ENCODE measurements at places on chromosomes 5 and 9.

GRCh38 chr9:18060269-18060934 is 413.6 kb upstream of the ADAMTSL1 start:
- DNase-seq, result no peak

GRCh38 chr5:14369780-14370179 is 211.8 kb upstream of the OTULINL start:
- DNase-seq, result no peak

- no peak for DNase-seq
Measured at GRCh38 chr9:31445357-31445756, 939.1 kb upstream of the ACO1 start.

DNA sequence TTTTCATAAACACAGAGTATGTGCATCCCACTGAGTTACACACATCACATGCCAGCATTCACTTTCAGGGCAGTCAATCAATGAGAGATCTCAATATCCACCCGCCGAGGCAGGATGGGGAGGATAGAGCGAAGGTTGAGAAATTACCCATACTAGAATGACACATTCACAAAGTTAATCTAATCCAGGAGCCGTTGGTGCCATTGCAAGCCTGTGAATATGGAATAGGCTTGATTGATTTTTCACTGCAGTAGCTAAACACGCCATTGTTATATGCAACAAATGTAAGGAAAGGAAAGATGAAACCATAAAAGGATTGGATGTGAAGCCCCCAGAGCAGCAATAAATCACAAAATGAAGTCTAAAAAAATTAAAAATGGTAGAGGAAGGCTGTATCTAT is 167.9 kb upstream of the GPR151 start:
- no peak for DNase-seq

- DNase-seq, result no peak
Measured at GRCh38 chr5:135322271-135322670, 76.8 kb downstream of the MACROH2A1 start.

- DNase-seq, result no peak
Measured at GRCh38 chr5:1115123-1115815, 3.4 kb upstream of the SLC12A7 start.

- no peak for DNase-seq
Measured at GRCh38 chr9:79308012-79308411, 263.8 kb upstream of the TLE4 start.

- peak; percentile 69 for DNase-seq
Measured at GRCh38 chr5:154850255-154851062, at the start of gene FAXDC2. Gene FAXDC2, minus strand, starts transcription at chr5:154850603. Its CDS starts 12,425 bp downstream, at chr5:154838178.

GRCh38 chr5:38871790-38872551 is 26.2 kb downstream of the OSMR start:
- peak; percentile 97 for DNase-seq

DNA sequence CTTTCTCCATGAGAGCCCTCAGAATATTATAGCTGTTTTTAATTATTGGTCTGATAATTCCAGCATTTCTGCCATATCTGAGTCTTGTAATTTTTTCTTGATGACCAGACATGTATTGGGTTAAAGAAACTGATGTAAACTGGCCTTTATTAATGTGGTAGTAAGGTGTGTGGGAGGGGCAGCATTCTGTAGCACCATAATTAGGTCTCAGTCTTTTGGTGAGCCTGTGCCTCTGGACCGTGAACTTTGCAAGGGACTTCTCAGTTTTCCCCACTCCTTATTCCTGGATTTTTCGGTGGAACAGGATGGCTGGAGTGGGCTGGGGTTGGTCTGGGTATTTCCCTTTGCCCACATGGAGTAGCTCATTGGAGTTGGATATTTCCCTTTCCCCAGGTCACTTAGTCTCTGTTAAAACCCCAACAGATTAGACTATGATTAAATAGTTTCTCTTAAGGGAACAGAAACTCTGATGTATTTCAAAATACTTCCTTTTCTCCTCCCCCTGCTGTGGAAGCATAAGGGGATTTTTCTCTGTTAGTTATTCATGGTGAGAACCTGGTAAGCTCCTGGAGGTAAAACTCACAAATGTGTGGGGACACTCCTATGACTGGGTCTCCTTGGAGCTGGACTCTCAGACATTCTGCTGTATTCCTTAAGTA is 52.4 kb downstream of the FSD1L start:
- DNase-seq, result no peak

- DNase-seq, result no peak
Measured at GRCh38 chr5:33457126-33457525, 16.4 kb downstream of the TARS1 start.

- no peak for DNase-seq
Measured at GRCh38 chr9:112322701-112323377, 10.6 kb downstream of the PTBP3 start.

DNA sequence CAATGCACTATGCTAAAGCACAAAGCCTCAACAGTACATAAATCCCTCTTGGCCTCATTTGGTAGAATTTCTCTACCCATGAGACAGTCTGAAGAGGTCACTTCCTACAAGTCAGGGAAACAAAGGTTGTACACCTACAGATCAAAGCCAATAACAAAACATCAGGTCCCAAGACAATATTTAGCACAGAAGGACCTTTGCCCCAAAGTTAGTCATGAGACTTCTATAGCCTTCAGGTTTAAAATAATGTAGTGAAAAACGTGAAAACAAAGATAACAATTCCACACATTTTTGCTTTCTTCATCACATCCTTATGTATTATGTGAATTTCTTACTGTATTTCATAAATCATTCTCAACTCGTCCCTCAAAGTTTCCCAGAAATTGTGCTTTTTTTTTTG is 15.8 kb downstream of the AFF4 start:
- DNase-seq, result peak; percentile 6

DNA sequence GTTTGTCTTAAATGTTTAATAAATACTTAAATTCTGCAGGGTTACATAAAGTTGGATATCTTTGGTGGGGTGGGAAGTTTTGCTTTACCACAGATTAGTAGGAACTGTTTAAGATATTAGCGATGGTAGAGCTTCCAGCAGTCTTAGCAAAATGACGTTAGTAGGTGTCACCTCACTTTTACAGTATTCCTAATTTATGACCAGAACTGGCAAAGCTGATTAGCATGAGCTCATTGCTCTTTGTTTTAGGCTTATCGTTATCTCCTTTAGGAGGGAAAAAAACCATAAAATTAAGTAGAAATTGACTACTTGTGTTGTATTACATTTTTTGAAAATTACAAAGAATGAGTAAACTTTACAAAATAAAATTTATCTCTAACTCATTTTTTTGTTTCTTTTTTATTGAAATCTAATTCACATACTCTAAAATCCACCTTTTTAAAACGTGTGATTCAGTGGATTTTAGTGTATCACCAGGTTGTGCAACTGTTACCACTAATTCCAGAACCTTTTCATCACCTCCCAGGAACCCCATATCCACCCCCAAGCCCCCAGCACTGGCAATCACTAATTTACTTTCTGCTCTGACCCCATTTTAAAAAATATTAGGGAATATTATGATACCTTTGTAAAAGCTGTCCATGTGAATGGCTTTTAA is 129.5 kb downstream of the TRIO start:
- DNase-seq, result no peak

- DNase-seq, result no peak
Measured at GRCh38 chr5:108703313-108703712, 44.4 kb upstream of the FER start.

DNA sequence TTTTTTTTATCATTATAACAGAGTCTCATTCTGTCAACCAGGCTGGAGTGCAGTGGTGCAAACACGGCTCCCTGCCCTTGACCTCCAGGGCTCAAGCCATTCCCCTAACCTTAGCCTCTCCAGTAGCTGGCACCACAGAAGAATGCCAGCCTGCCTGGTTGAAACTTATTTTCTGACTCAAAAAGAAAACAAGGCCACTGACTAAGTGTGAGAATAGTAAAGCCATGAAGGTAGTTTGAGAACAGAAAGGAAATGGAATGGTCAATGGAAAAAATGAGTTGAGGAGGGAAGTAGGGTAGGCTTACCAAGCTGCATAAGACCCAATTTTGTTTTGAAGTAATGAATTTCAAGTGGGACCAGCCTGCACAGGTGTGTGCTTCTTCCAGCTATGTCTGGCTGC is 82.8 kb upstream of the RORB start:
- DNase-seq, result no peak

GRCh38 chr5:121816164-121816563 is 35.5 kb upstream of the FTMT start:
- no peak for DNase-seq

- no peak for DNase-seq
Measured at GRCh38 chr5:135324897-135325650, 74.0 kb downstream of the MACROH2A1 start.

DNA sequence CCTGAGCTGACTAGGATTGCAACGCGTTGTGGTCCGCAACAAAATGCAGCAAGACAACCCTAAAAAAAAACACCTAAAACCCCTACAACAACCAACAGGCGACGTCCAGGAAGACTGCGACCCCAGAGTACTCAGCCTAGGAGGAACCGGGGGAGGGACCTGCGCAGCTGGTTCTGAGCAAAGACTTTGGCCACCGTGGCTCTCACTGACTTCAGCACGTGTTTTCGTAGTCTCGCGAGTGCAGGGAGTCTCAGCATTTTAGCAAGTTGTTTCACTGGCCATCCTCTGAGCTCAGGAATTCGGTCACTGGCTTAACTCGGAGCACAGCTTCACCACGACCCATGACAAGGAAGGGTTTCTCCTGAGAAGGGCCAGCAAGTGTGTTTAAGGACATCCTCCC is 8.6 kb upstream of the ZDHHC11 start:
- DNase-seq, result no peak

- no peak for DNase-seq
Measured at GRCh38 chr9:107738789-107739188, 249.2 kb upstream of the KLF4 start.

GRCh38 chr9:97511655-97512427 is 10.4 kb downstream of the TMOD1 start:
- DNase-seq, result no peak

DNA sequence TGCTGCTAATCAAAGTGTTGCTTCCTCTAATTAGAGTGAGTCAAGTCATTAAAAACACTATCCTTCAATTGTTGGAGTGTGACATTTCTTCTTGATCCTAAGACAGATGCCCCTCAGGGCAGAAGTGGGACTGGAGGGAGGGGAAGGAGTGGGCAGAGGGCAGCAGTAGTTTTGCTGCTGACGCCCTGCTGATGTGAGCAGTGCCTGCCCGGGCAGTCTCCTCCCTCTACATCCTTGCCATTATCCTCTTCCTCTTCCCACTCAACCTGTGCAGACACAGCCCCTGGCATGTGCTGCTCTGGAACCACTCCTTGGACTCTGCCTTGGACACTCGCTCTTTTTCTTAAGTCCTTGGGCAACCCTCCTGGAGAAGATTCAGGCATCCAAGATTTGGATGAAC is 232.5 kb downstream of the HSPA4 start:
- no peak for DNase-seq

- DNase-seq, result no peak
Measured at GRCh38 chr9:2418619-2419018, 203.0 kb upstream of the VLDLR start.

GRCh38 chr9:88219601-88220000 is 81.3 kb upstream of the SPATA31C2 start:
- DNase-seq, result no peak

GRCh38 chr5:142852416-142853198 is 82.4 kb downstream of the ARHGAP26 start:
- no peak for DNase-seq

GRCh38 chr5:68182534-68182933 is 33.0 kb upstream of the PIK3R1 start:
- no peak for DNase-seq

GRCh38 chr5:41875121-41875520 is 4.9 kb upstream of the OXCT1 start:
- DNase-seq, result no peak

GRCh38 chr9:134723037-134723436 is 81.4 kb downstream of the COL5A1 start:
- DNase-seq, result no peak

DNA sequence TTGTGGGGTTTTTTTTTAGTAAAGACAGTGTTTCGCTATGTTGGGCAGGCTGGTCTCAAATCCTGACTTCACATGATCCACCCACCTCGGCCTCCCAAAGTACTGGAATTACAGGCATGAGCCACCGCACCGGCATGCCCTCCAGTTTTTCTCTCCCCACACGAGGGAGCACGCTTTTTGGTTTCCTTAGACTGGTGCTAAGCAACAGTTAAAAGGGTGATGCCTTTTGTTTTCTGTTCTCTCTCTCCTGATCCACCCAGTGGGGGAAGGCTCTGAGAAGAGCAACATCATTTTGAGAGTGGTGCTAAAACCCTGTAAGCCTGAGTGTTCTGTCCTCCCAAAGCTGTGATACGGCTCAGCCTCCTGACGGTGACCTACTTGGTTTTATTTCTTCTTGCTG is 146.6 kb downstream of the MAN2A1 start:
- DNase-seq, result no peak

GRCh38 chr9:76352026-76352620 is 42.1 kb downstream of the RFK start:
- DNase-seq, result no peak

DNA sequence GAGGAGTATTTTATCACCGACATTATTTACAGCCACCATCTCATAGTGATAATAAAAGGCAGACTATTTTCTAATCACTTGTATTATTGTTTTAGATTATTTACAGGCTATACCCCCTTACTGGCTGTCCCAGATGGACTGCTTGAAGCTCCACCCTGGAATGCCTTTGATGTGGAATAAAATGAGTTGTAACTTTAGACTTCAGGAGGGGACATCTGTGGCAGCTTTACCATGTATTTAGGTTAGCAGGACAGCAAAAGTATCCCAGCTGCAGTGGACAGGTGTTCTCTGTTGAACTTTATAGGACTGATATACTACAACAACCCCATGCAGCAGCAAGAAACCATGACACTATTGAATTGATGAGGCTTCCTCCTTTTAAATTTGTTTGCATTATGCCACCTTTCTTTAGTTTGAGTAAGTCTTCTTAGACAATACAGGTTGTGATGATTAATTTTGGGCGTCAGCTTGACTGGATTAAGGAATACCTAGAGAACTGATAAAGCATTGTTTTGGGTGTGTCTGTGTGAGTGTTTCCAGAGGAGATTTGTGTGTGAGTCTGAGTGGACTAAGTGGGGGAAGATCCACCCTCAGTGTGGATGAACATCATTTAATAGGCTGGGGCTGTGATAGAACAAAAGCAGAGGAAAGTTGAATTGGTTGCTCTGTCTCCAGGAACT is 29.2 kb upstream of the C9orf57 start:
- no peak for DNase-seq

DNA sequence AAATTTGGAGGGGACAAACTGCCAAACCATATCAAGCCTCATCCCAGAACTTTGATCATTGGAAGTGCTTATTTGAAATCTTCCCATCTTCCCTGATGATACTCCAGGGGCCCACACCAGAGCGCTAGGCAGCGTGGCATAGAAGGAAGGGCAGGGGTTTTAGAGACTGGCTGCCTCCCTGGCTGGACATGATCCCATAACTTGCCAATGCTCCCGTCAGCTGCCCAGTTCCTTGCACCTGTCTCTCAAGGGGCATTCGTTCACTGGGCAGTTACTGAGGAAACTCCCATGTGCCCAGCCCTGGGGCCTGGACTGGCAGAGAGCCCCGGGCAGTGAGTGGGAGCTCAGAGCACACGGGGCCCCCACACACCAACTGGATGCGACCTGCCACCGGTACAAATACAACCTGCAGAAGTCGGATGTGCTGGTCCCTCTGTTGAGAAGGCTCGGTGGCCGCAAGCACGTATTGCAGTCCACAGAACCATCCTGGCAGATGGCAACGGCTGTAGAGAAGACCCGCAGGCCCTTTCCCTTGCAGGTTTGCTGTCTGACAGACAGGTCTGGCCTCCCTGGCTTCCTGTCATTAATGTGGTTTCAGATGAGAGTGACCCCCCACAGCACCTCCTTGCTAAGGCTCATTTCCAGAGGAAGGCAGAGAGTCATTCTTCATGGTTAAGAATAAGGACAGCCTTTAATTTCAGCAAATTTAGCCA is 122.4 kb downstream of the MVB12B start:
- DNase-seq, result no peak

Measured in AG04450 (cell line).